A549 treated with Mapracorat at 1 μM for 4 hours (cell line): ENCODE measurements at places on chromosomes 11 and 22. TPM values are rescaled to one million over a fixed set of nuclear protein-coding genes. Genes with fewer than 3 reads are reported as not detected.

KCNQ1 gene
- 0.23 to 0.89 TPM (median 0.63 TPM) in 5 replicates for total RNA-seq

CCDC116 gene
- 0.06 to 0.13 TPM (median 0.06 TPM) in 3 of 5 replicates, not detected in the others for total RNA-seq

HBB gene
- total RNA-seq: not detected in 5 replicates

TRIM29 gene
- total RNA-seq: 19.3 to 24.1 TPM (median 22.6 TPM) in 5 replicates

DDIAS gene
- total RNA-seq: 13.0 to 18.5 TPM (median 15.2 TPM) in 5 replicates

SLC5A4 gene
- not detected in 5 replicates for total RNA-seq

GCAT gene
- 2.7 to 3.8 TPM (median 3.0 TPM) in 5 replicates for total RNA-seq

TIMP3 gene
- total RNA-seq: 1.1 to 1.8 TPM (median 1.5 TPM) in 5 replicates

KCTD14 gene
- total RNA-seq: 1.4 to 2.1 TPM (median 1.6 TPM) in 5 replicates

MTA2 gene
- total RNA-seq: 84.2 to 90.9 TPM (median 87.8 TPM) in 5 replicates
